Activated CD8-positive, alpha-beta memory T cell treated with anti-CD3 and anti-CD28 coated beads for 4 hours (primary cell): ENCODE measurements at places on chromosomes 11 and 22.

DNA sequence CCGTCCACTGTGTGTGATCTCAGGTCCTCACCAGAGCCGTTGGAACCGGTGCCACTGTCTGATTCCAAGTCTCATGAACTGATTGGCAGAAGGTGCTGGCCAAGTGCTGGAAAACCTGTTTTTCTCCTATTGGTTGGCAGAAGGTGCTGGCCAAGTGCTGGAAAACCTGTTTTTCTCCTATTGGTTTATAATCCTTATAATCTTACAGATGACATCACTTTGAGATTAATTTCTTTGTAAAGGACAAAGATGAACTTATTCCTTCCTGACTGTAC is 1106.3 kb downstream of the BRD1 start:
- DNase-seq: no peak

GRCh38 chr11:48087422-48087821 is 107.1 kb downstream of the PTPRJ start:
- DNase-seq: no peak

- DNase-seq: peak; percentile 45
These were observed 31.1 kb downstream of the SGSM3 start for GRCh38 chr22:40401532-40401931.

GRCh38 chr22:25626624-25626990 is 62.1 kb downstream of the GRK3 start:
- DNase-seq: no peak

DNA sequence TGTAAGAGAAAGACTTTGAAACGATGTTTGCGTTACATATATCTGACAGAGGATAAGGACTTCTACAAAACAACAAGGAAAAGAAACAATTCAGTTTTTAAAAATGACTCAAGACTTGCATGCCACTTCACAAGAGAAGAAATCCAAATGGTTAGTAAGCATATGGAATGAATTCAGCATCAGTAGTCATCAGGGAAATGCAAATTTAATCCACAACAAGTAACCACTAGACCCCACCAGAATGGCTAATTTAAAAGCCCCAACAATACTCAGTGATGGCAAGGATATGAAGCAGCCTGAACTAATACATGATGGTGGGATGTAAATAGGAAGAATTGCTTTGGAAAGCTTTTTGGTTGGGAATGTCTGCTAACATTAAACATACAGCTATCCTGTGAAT is 142.6 kb downstream of the ATXN10 start:
- no peak for DNase-seq

GRCh38 chr22:30334646-30335045 is 7.9 kb upstream of the TBC1D10A start:
- DNase-seq: no peak

DNA sequence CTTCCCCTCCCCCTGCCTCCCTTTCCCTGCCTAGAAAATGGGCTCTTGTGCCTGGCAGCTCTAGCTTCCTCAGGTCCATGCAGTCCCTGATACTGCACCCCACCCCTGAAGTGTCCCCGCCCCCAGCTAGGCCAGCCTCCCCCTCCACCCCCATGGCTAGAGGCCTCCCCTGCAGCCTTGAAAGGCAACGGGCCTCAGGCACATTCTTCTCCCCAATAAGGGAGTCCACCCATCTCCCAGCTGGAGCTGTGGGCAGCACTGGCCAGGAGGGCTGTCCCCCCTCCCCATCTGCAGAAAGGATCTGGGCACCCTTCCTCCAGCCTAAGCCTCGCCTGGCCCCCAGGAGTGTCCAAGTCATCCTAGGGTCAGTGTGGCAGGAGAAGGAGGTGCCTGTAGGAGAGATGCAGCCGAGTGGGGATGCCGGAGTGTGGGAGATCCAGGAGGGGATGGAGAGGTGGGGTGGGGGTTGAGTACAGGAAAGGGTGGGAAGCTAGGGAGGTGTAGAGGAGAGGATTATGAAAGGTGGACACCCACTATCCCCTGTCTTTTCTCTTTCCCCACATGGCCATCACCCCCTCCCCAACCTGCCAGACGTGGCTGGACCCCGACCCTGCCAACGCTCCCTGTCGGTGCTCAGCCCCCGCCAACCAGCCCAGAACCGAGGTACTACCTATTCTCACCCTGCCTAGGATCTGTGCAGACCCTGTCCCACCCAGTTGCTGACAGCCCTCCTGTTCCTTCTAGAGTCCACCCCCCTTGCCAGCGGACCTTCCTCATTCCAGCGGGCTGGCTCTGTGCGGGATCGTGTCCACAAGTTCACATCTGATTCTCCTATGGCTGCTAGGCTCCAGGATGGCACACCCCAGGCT is 9.3 kb downstream of the SMTN start:
- DNase-seq: no peak

DNA sequence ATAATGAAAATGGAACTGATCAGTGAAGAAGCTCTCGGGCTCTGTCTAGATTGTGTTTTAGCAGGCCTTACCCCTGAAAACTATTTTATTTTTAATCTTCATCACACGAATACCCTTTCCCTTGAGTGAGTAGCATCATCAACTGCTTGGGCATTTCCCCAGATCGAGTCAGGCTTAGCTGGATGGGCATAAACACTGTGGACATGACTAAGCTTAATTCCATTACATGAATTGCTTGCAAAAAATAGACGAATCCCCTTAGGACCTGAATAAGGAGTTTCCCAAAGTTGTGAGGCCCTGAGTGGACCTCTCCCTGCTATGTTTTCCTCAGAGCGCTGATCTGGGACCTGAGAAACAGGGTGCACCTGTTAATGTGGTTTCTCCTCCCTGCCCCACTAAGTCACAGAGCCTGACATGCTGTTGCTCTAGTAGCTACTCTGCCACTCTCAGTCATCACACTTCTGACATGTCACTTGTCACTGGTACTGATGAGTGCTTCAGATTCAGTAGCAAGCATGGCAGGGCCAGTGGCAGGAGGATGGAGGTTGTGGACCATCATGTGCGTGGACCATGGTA is 53.5 kb downstream of the ENDOD1 start:
- DNase-seq: no peak

GRCh38 chr11:91308069-91308468 is 916.5 kb upstream of the FAT3 start:
- DNase-seq: no peak

DNA sequence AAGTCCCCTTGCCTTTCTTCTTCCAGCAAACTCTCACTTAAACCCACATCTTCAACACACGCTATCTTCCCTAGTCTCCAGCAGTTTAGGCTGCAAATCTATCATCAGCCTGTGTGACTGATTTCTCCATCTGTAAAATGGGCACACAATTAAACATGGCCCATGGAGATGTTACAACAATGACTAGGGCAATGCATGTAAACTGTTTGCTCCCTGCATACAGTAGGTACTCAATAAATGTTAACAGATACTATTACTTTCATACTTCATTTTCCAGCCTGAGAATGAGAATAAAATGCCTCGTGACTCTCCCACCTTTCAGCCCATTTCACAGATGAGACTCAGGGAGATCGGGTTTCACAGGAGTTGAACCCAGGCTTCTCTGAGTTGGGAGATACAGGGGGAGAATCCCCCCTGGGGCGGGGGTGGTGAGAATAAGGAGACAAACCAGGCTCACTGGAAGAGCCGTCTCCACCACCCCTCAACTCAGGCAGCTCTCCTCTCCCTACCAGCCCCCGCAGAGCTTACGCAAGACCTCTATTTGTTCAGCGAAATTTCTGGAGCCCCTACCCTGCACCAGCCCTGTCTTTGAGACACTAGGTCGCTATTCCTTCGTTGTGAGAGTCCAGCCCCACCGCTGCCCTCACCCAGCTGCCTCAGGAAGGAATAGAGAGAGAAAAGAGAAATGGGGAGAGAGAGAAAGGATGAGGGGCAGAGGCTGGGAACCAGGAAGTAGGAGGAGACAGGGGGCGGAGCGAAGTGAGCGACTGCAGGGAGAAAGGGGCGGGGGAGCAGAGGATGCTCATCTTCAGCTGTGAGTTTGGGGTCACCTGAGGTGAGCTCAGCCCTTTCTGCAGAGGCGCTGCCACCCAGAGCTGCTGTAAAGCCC is 42.1 kb upstream of the KLHL35 start:
- peak; percentile 13 for DNase-seq

GRCh38 chr11:36214480-36214879 is 74.7 kb downstream of the COMMD9 start:
- DNase-seq: no peak

GRCh38 chr11:95599959-95600586 is 189.5 kb downstream of the FAM76B start:
- no peak for DNase-seq

DNA sequence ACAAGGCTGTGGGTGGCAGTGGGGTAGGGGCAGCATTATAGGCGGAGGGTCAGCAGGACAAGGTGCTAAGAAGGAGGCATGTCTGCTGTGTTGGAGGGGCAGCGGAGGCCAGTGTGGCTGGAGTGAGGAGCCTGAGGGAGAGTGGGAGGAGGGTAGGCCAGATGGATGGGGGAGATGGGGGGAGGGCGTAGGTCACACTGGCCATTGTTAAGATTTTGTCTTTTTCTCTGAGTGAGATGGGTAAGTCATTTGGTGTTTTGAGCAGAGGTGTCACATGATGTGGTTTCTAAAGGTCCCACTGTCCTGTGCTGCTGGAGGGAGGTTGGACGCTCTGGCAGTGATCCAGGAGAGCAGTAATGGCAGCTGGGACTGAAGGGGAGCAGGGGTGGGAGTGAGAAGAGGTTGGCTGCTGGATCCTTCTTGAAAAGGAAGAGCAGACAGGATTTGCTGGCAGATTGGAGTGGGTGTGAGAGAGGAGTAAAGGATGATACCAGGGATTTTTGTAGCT is 9.8 kb downstream of the PPP6R3 start:
- no peak for DNase-seq

- no peak for DNase-seq
These were observed 16.1 kb downstream of the COMMD9 start for GRCh38 chr11:36273110-36273509.

- no peak for DNase-seq
These were observed 49.5 kb downstream of the IGLL5 start for GRCh38 chr22:22936915-22937656.

- no peak for DNase-seq
These were observed 7.8 kb downstream of the HPS5 start for GRCh38 chr11:18313965-18314763.

GRCh38 chr11:22657101-22657694 is 9.2 kb upstream of the GAS2 start:
- no peak for DNase-seq

DNA sequence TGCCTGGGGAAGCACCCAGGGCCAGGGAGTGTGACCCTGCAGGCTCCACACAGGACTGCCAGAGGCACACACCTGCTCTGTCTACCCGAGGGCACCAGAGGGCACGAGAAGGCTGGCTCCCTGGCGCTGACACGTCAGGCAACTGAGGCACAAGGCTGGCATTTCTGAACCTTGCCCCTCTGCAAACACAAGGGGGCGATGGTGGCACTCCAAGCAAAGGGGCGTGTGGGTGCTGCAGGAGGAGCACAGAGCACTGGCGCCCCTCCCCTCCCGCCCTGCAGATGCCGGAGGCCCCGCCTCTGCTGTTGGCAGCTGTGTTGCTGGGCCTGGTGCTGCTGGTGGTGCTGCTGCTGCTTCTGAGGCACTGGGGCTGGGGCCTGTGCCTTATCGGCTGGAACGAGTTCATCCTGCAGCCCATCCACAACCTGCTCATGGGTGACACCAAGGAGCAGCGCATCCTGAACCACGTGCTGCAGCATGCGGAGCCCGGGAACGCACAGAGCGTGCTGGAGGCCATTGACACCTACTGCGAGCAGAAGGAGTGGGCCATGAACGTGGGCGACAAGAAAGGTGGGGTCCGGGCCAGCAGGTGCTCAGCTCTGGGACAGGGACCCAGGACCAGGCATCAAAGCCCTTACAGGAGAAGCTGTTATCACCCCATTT is 20.8 kb upstream of the TXNRD2 start:
- no peak for DNase-seq

DNA sequence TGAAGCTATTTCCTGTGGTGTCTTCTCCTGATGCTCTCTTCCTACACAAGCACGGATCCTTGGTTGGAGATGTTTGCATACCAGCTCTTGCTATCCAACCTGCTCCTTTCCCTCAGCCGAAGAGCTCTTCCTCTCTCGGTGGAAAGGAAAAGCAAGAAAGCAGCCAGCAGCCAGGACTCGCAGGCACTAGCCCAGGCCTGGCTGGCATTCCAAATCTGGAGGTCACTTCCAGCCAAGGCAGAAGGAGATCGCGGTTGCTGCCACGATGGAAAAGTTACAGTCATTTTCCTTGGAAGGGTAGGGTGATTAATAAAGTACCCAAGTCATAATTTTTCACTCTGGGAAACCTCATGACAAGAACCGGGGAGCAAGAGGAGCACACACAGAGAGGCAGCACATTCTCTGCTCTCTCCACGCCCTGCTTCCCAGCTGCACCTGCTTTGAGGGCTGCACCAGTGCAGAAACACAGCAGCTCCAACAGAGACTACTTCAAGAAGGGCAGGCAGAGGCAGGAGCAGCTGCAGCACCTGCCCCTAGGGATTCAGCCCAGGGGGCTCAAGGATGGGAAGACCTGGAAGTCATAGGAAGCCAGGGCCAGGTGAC is 399.3 kb downstream of the CADM1 start:
- no peak for DNase-seq

GRCh38 chr11:17001806-17002205 is 12.4 kb downstream of the PLEKHA7 start:
- no peak for DNase-seq

GRCh38 chr22:29224121-29224858 is 18.6 kb downstream of the EMID1 start:
- no peak for DNase-seq

GRCh38 chr11:134780486-134781147 is 368.6 kb upstream of the B3GAT1 start:
- no peak for DNase-seq

DNA sequence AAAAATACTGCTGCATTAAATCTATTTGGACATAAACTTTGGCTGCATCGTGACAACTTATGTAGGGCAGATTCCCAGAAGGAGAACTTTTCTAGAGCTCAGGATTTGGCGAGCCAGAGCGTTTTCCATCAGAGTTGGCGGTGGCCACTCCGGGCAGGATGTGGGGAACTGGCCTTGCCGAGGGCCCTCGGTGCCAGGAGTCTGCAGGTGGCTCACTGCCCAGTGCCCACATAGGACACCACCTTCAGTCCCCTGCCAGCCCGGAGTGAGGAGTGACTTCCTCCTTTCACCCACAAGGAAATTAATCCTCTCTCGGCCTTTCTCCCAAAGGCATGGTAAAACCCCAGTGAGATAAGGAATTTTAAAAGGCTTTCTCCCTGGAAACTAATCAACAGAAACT is 1.6 kb upstream of the LGALS2 start:
- no peak for DNase-seq

GRCh38 chr22:23376256-23376655 is 195.9 kb downstream of the BCR start:
- DNase-seq: no peak

DNA sequence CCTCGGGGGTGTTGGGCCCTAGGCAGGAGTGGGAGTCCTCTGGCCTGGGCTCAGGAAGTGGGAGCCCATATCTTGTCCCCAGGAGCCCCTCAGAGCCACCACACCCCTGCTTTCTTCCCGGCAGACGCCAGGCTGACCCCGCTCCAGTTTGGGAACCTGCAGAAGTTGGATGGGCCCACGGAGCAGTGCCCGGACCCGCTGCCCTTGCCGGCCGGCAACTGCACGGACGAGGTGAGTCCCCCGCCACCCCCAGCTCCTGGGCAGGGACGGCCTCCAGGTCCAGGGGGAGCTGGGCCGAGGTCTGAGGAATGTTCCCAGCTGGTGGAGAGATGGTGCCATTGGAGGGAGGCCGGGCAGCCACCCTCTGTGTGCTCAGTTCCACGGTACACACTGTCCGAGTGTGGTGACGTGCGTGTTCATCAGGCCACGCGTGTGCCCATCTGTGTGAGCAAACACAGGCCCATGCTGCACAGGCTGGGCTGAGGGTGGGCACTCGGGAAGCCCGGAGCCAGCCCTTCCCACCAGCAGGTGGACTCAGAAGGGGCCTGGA is 4.8 kb downstream of the MUC5B start:
- no peak for DNase-seq

GRCh38 chr22:48015701-48016100 is 1253.3 kb downstream of the TBC1D22A start:
- DNase-seq: no peak
